ENCODE measurements at places on chromosomes 7 and 10.

DNA sequence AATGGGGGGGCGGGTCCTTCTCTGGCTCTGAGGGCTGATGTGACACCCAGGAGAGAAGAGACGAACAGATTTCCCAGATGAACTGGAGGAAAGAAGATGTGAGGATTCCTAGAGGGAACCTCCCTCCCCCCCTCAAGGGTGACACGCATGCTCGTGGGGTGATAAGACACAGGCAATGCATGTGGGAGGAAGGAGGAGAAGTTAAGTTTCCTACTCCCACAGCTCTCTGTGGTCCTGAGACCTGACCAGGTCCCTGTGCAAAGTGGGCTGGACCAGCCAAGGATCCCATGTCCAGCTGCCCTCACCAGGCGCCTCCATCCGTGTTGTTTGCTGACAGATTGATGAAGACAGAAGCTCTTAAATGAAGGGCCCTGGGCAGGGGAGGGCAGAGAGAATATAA is 112.6 kb downstream of the SH3PXD2A start:
- no peak for DNase-seq

- no peak for DNase-seq
Measured at GRCh38 chr7:94003446-94004023, 620 bp downstream of the BET1 start.

GRCh38 chr10:63666836-63667383 is 145.7 kb downstream of the REEP3 start:
- DNase-seq: no peak

DNA sequence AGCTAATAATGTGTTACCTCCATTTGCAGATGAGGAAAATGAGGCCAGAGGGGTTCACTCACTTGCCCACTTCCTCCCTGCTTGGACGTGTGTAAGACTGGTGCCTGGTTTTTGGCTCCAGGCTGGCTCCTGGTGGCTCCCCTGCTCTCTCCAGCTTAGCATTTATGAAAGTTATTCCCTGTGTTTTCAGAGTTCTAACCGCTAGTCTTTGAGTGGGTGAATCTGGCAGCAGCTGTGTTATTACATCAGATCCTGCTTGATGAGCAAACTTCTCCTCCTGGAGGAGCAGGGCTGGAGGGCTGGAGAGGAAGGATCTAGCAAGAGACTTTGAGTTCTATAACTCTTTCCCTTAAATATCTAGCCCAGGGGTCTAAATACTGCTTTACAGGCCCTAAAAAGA is 80.9 kb upstream of the AGBL3 start:
- DNase-seq: no peak

DNA sequence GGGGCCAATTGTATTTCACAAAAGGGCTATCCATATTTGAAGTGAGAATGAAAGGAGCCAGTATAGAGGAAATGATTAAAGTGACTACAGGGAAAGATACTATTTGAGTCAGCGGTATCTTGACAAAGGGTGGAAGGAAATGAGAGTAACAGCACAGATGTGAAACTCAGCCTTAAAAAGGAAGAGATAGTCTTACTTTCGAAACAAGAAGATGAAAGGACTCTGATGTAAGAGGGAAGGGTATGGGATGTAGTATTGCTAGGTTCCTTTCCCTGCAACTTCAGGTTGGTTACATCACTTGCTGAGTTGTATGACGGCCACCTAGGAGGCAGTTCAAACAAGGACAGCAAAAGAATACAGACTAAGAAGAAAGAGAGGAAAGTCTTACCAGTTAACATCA is 13.7 kb downstream of the CISD1 start:
- peak; percentile 40 for DNase-seq

DNA sequence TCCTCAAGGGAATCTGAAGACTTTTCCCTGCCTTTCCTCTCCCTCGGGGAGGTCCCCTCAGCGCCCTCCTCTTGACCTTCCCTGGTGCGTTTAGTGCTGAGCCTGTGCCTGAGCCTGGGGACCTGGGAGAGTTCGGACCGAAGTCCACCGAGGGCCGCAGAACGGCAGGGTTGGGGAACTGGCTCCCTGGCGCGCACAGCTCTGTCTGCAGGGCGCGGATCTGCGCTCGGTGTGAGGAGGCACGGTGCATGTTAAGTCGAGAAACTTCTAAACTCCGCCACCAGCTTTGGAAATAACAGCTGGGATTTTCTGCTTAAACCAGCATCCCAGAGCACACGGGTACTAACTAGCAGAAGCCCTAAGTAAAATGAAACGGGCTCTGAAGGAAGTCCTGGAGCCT is 44.2 kb upstream of the SLC29A4 start:
- no peak for DNase-seq

GRCh38 chr7:155769701-155770100 is 42.6 kb downstream of the SHH start:
- no peak for DNase-seq

GRCh38 chr7:131449373-131449902 is 107.0 kb downstream of the PODXL start:
- DNase-seq: no peak

DNA sequence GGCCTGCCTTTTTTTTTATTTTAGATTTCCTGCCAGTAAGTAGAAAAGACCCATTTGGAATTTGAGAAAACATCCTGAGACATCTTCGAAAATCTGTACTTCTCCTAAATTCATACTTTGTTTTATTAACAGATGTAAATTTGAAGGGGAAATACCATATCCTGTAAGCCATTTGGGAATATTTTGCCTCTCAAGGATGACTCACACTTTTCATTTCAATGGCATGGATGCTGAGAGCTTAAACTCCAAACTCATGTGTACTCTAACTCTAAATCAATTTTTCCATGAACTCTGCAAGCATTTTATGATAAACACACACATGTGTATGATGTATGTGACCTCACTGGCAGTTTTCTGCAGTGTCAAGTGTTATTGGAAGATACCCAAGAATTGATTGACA is 89.0 kb downstream of the SEMA3A start:
- no peak for DNase-seq

DNA sequence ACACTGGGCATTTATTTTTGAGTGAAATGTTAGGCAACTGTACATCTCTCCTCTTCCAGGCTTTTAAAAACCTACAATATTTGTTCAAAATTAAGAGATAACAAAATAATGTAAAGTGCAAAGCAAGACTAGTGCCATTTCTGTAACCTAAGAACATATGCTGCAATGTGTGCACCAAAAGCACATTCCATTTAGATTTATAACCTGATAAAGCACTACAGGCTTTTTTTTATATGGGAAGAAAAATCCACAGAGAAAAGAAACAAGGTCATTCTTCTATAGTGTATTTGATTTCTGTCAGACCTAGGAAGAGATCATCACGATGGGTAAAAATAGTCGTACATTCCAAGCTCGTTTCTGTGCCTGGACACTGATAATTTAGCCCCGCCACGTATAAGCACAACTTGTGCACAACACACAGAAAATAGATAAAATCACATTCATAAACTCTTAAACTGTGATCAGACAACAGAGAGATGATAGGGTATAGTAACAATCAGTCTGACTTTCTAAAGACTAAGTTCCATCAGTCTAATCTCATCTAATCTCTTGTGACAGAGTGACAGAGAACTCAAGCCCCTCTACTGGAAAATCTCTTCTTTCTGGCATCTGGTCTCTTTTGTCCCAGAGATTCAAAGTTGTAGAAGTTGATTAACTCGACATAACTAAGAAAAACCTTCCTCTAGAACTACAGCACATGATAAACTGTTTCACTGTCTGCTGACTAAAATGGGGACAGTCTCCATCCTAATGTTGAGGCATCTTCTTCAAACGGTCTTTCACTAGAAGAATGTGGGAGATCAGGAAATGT is 6.7 kb downstream of the LAMB1 start:
- DNase-seq: no peak

DNA sequence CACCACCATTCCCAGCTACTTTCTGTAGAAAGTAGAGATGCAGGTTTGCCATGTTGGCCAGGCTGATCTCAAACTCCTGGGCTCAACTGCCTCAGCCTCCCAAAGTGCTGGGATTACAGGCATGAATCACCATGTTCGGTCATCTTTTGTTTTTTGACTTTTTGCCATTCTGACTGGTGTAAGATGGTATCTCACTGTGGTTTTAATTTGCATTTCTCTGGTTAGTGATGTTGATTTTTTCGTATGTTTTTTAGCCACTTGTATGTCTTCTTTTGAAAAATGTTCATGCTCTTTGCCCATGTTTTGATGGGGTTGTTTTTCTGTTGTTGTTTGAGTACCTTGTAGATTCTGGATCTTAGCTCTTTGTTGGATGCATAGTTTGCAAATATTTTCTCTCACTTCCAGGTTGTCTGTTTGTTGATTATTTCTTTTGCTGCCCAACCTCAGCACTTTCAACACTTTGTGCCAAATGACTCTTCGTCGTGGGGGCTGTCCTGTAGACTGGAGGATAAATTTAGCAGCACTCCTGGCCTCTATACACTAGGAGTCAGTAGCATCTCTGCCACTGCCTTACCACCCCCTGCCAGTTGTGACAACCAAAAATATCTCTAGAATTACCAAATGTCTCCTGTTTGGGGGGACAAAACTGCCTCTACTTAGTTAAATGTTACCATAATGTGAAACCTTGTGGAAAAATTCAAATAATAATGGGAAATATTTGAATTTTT is 6.5 kb upstream of the CPED1 start:
- DNase-seq: no peak

DNA sequence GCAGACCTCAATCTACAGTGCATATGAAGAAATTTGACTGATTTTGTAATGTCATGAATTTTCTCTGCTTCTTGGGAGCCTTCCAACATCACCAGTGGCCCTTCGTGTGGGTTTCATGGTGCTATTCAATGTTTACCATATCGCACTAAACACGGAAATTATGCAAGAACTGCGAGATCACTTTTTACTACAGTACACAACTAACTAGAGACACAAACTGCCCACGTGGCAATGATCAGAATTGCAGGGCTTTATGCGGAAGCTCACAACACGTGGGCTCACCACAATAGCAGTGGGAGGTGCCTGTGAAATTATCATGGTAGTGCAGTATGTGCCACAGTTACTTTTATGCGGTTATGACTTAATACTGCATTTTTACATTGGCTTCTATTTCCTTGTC is 449.7 kb upstream of the KLF6 start:
- peak; percentile 31 for DNase-seq

DNA sequence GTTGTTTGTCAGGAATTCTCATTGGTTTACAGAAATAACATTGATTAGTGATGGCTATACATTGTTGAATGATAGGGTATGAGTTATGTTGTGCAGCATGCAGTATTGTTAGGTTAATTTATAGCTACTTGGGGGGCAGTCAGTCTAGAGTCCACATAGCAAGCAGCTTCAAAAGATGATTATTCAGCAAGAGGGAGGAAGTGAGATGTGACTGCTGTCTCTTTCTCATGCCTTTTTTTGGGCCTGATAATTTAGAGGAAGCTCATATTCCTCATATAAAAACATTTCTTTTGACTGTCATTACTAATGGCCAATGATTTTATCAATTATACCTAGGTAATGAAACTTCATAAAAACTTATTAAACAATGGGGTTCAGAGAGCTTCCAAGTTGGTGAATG is 3.4 kb upstream of the TBRG4 start:
- DNase-seq: no peak

- DNase-seq: peak; percentile 76
Measured at GRCh38 chr10:31321396-31321941, 2.5 kb downstream of the ZEB1 start.

GRCh38 chr7:66542049-66542448 is 86.6 kb upstream of the KCTD7 start:
- no peak for DNase-seq

DNA sequence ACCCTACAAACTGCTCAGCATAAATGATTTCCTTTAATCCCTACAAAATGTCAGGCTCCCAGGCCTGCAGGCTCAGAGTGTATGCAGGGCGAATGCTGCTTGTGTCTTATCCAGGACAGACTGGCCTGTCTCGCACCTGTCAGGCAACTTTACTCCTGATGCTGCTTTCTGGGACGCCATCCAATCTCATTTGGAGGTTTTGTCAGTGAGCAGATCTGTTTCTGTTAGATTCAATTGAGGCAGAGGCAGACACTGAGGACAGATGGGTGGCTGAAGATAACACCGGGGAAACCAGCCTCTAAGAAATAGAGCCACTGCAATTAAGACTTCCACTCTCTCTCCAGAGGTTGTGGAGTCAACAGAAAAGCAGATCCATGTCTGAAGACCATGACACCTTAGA is 115.6 kb downstream of the DPP6 start:
- DNase-seq: no peak

GRCh38 chr10:86944031-86944419 is 13.4 kb downstream of the MMRN2 start:
- no peak for DNase-seq

DNA sequence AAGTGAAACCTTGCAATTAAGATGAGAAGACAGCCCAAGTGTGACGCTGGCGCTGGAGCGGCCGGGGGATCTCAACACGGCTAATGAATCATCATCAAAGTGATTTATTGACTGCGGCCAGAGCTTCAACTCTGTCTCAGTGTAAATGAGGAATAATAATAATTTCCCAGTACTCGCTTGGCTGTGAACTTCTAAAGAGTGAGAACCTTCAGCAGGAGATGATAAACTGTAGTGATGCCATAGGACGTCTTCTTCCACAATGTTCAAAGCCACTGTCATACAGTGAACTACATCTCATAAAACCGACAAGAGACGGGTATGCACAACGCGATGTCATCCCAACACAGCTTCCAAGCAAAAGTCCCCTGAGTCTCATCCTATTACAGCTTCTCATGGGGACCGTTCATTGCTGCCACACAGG is 123.6 kb upstream of the NOBOX start:
- no peak for DNase-seq

GRCh38 chr7:63067897-63068585 is 930.6 kb upstream of the ZNF722 start:
- DNase-seq: no peak

- no peak for DNase-seq
Measured at GRCh38 chr7:32259931-32260596, 189.9 kb upstream of the PDE1C start.

DNA sequence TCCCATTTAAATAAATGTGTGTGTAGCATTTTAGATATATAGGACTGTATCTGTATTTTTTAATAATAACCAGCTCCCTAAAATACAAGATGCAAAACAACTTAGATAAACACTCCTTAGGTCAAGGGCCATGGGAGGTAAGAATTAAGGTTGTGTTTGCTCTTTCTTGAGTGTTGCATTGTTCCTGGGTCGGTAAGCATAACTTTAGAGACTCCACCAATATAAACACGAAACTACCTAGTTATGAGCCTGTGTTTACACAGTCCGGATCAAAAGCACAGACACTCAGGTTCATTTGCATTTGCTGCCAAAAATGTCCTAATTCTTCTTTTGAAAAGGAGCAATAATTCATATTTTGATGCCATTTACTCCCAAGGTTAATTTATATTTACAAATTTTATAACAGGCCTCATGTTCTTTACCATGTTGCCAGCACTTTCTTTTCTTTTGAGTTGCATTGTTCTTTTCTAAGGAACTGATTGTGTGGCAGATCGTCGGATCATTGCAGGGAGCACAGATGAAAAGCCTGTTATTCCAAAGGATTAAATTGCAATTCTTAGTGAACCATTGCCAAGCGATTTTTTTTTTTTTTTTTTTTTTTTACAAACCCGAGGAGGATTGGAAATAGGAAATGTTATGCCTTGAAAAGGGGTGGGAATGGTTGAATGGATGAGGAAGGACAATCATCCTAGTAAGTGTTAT is 45.8 kb upstream of the GLCCI1 start:
- no peak for DNase-seq

GRCh38 chr7:103689255-103689654 is 243.2 kb upstream of the SLC26A5 start:
- no peak for DNase-seq

GRCh38 chr7:69951458-69951857 is 353.2 kb downstream of the AUTS2 start:
- DNase-seq: no peak

GRCh38 chr10:80405626-80406025 is 2.7 kb upstream of the PRXL2A start:
- no peak for DNase-seq

GRCh38 chr10:28623483-28623882 is 53.8 kb upstream of the BAMBI start:
- DNase-seq: no peak
